NCI-H524 (cell line): ENCODE measurements at places on chromosomes 11 and 22.
A peak's percentile ranks its signal among the peaks of the same experiment; 100 is the strongest.

DNA sequence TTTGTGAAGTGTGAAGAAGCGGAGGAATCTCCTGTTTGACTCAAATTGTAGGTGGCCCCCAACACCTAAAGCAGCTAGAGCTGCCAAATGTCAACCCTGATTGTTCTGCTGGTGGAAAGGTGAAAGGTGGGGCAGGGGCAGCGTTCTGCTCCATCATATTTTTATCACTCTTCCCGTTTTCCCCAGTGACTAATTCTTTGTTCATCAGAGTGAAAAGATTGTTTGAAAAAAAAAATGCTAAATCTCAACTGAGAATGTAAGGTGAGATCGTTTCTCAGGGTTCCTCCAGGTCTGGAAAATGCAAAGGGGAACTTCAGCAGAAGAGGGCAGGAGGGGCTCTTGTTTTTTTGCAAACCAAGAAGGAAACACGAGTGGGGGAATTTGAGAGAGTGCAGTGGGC is 137.7 kb downstream of the MN1 start:
- no peak for DNase-seq

DNA sequence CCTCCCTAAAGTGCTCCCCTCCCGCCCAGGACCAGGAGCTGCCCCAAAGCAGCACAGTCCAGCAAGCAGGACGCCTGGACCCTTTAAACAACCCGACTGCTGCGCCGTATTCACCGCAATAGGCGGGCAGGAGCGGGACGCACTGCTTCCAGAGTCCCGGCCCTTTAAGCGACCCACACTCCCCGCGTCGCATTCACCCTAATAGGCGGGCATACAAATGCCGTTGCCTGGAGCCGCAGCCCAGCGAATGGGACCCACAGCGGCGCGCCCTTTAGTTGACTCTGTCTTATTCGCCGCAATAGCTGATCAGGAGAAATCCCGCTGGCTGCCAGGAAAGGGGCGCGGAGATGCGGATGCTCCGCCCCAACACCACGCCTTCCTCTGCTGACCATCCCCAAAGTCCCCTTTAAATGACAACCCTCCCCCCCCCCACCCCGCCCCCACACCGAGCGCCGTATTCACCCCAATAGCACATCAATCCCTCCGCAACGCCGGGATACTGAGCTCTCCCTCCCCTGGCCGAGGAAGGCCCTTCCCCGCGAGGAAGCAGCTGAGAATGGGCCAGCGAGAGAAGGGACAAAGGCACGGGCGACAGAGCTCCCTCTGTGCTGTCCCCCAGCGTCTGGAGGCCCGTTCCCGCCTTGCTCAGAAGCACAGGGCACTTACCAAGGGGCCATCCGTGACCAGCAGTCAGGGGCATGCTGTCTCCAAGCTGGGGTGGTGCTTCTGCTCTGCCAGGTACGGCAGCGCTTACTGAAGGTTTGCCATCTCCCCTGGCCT is 4.7 kb downstream of the OSBPL5 start:
- peak; percentile 80 for DNase-seq

GRCh38 chr11:66240781-66241136 is 27.7 kb upstream of the RAB1B start:
- no peak for DNase-seq

- no peak for DNase-seq
These were observed 53.8 kb downstream of the SWAP70 start for GRCh38 chr11:9717719-9718118.

DNA sequence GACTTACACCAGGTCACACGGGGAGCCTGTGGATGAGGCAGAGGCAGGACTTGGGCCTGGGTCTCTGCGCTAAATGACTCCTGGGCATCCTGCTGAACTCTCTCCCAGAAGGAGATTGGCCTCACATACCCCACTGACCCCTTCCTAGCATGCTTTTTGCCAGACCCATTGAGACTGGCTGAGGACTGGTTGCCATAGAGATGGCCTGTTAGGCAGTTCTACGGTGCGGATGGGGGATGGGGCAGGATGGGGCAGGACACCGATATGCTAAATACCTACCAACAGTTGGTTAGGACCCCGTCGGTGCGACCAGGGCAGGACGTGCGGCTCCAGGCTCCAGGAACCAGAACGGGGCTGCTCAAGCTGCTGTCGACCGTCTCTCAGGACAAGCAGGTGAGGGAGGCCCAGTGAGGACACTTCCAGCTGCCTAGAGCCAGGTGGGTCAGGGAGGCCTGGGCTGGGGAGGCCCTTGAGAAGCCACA is at the start of gene TSGA10IP:
TSS of gene TSGA10IP (plus strand) at position 51 of the 482 bp plus-strand sequence. CDS start at position 247, 196 bp downstream.
- DNase-seq = no peak

DNA sequence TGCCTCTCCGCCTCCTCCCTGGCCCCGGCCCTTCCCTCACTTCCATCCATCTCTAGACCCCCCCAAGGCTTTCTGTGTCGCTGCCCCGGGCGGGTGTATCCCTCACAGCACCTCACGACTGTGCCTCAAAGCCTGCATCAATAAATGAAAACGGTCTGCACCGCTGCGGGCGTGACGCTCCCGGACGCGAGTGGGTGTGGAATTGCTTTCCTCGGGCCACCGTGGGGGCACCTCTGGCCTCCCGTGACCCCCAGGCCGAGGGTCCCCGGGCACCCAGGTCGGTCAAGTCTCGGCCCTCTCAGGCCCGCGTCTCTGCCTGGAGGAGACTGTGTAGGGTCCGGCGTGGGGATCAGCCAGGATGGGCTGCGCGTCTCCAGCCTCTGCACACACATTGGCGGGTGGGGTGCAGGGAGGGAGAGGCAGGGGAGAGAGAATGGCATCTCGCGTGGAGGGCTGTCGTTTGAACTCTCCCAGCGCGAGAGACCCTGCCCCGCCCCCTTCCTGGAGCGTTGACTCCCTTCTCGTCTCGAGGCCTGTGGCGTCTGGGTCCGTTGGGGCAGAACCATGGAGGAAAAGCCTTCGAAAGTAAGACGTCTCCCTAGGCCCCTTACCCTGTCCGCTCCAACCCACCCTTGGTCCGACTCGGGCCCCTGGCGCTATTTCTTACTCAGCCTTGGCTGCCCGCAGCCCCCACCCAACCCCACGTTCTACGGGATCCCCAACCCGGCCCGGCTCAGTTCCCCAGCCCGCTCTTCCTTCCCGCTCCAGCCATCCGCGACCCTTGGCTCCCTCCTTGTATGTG is at the start of gene CATSPERZ:
TSS of gene CATSPERZ (plus strand) at position 512 of the 802 bp plus-strand sequence. CDS start at position 565, 53 bp downstream.
- DNase-seq = no peak

GRCh38 chr22:20494978-20495860 is at the start of gene KLHL22:
Gene KLHL22, minus strand, starts transcription at chr22:20495795. Its CDS starts 6,584 bp downstream, at chr22:20489211.
- peak; percentile 38 for DNase-seq

- no peak for DNase-seq
These were observed 14.7 kb upstream of the APOL6 start for GRCh38 chr22:35633520-35633919.

DNA sequence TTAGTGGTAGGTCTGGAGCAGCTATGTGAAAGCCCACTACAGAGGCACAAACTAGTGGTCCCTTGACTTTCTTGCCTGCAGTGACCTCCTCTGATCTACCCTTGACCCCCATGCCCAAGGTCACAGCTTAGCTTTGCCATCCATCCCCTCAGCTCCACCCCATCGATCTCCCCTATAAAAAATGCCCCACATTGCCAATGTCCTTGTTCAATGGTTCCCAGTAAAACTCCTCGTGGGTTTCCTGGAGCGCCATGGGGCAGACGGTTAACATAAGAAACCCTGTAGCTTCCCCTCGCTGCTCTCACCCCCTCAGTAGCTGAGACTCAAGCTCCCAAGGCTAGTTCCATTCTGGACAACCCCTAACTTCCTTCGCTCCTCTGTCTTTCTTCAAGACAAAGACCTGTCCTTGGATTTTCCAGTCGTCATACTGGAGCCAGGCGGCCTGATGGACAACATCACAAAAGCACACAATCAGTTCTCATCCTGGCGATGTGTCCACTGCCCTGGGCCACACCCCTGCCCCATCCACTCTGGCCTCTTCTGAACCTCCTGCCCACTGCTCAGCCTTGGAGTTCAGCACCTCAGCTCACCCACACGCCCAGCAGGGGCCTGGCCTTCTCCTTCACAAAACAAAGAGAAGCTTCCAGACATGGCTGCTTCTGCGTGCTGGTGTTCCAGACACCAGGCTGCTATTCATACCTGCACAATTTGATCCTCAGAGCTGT is 1429.3 kb downstream of the BRD1 start:
- DNase-seq = no peak

DNA sequence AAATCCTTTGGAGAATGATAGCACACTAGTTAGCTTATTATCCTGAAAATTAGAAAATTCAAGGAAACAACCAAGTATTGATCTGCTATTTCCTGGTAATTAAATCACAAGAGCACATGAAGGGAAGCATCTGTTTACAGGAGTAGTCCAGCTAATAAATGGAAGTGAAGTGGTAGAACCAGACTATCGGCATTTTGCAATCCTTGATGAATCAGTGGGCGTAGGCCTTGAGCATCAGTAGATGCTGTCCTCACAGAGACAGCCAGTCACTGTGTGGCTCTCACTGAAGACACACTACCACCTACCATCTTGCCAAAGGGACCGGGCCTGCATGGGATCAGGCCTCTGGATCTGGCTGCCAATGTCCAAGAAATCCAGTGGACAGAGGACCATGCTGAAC is 69.8 kb downstream of the FBLN1 start:
- no peak for DNase-seq

- DNase-seq = no peak
These were observed 19.0 kb downstream of the ZFTA start for GRCh38 chr11:63749624-63750023.

DNA sequence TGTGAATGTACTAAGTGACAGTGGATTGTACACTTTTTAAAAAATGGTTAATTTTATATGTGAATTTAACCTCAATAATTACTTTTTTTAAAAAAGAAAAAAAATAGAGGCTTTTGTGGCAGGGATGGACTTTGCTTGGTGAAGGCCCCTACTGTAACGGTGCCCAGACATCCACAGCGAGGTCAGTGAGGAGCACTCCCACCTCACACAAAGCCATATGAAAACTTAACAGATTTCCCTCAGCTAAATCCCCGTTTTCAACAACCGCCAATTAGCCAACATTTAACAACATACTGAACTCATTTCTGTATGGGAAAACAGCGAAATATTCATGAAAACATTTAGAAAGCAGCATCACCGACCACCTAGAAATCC is 642 bp upstream of the C11orf58 start:
- peak; percentile 25 for DNase-seq

DNA sequence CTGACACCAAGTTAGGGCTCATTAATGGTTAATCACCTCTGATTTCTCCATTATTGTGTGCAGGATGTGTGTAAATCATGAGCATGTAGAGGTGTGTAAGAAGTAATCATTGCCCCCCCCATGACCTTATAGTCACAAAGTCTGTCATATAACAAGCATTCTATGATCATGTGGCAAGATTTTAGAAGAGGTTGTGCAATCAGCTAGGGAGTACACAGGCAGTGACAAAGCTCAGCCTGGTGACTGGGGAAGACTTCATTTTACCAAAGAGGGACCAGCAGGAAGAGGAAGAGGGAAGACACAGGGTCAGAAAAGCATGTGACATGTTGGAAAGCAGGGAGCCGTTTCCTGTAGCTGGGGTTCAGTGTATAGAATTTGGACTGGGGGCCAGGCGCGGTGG is 176.5 kb upstream of the LARGE1 start:
- no peak for DNase-seq

DNA sequence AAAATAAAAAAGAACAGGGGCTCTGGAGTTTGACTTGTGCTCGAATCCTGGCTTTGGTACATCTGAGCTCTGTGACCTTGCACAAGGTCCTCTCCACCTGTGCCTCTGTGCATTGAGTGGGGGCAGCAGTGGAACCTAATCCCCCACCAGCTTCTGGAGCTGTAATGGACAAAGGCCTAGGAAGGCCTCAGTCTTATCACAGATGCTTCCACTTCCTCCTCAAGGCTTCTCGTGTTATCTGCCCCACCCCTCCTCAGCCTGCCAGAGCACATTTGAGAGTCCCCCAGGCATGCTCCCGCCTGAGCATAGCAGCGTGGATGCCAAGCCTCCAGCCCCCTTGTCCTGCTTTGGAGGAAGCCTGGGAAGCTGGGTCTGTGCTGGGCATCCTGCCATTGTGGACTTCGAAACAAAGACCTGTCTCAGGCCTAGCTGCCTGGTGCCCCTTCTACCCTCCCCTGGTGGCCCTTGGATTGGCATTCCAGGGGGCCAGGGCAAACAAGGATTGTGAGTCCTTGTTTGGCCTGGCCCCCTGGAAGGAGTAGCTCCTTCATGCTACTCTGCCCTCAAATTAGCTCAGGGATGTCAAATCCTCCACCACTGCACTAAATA is 15.0 kb downstream of the SLC35E4 start:
- no peak for DNase-seq

DNA sequence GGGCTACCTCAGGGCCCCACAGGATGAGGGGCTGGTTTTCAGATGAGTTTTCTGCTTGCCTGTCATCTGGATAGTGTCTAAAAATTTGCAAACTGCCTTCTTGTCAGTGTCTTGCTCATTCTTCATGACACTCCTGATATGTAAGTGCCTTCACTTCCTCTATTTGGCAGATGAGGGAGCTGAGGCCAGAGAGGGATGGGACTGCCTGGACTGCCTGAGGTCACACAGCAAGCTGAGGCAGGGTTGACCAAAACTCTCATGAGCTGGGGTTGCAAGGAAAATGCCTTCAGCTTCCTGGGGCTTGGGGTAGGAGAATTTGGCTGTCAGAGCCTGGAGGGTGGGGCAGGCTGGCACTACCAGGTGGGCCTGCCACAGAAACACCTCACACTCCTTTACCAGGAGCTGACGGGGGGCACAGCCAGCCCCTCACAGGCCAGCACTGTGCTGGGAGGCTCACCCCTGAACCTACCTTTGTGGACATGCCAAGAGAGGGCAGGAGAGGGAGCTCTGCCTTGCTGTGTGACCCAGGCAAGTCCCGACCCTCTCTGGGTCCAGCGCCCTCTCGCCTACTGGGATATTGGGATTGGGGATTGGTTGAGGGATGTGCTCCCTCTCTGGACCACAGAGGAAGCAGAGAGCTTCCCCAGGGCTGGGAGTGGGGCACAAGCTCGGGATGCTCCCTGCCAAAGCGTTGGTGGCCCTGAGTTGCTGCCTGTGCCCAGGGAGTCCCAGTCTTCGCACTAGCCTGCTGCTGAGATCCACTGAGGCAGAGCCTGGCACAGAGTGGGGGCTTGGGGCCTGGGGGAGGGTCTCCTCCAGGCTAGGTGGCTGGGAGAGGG is 1.9 kb upstream of the P2RY6 start:
- DNase-seq = no peak

DNA sequence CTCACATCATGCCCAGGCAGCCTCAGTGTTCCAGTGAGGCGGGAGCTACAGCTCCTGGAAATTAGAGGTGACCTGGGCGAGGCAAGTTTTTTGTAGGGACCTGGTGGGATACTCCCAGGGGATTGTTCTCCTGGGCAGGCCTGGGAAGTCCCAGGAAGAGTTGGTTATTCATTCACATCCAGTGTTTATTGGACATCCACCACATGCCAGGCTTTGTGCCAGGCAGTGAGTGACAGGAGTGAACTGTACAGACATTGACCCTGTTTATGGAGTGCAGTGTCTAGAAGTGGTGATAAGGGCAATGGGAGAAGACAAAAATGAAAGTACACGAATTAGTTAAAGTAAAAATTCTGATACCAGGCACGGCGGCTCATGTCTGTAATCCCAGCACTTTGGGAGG is 29.4 kb downstream of the YWHAH start:
- DNase-seq = no peak

GRCh38 chr11:14320020-14320419 is 39.0 kb downstream of the RRAS2 start:
- DNase-seq = no peak

GRCh38 chr22:19554834-19555404 is 30.7 kb upstream of the CLDN5 start:
- no peak for DNase-seq
